ENCODE measurements at places on chromosomes 2 and 18.

- no peak for DNase-seq
Observed at GRCh38 chr18:45254709-45255082, 360.6 kb upstream of the SLC14A2 start.

DNA sequence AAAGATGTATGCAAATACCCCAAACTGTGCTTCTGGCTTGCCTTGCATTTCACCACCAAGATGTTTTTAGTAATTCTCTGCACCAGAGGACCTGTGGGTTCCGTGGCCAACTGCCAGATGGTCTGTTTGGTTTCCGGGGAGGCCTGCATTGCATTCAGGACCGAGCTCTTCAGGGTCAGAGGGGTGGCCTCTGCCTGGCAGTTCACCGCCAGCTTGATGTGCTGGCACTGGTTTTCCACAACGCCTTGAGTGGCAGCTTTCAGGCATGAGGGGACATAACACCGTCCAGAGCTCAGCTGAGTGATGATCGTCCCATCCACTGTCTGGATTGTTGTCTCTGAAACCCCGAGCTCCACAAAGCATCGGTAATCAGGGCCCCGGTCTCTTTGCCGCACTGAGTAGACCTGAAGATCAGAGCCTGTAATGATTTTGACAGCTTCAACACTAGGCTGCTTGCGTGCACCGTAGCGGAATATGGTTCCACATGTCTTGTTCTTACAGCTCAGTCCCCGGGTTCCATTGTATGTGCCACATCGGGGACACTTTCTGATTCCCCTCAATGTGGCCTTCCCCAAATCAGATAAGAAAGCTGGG lies 9.4 kb downstream of the C2orf42 start:
- no peak for DNase-seq

GRCh38 chr2:207188626-207189419 lies 23.1 kb upstream of the KLF7 start:
- DNase-seq = no peak

GRCh38 chr2:109381327-109381820 lies 232.4 kb downstream of the SEPTIN10 start:
- no peak for DNase-seq

- peak; percentile 99 for DNase-seq
Observed at GRCh38 chr2:69914950-69915945, at the start of gene MXD1. MXD1 (plus strand) TSS chr2:69915109; CDS start chr2:69915331, 222 bp downstream.

GRCh38 chr2:85913884-85914881 lies 25.4 kb upstream of the ST3GAL5 start:
- no peak for DNase-seq

GRCh38 chr18:37385846-37386778 lies 179.5 kb downstream of the CELF4 start:
- no peak for DNase-seq

DNA sequence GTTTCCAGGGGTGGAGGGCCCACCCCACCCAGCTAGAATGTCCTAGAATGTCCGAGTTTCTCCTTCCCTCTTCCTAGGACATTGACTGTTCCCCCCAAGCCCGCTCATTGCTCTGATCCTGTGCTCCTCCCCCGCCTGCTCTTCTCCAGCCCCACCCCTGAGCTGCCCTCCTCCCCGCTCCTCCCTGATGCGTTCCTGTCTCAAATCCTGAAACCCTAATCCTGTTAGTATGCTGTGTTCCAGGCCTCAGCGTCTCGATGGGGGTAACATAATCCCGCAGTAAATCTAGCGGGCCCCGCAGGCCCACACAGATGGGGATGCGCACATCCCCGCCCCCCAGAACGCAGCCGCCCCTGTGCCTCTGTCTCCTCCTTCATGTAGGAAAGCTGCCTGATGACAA lies 51.3 kb downstream of the NRP2 start:
- no peak for DNase-seq

- DNase-seq = no peak
Observed at GRCh38 chr2:60644951-60645350, 91.5 kb upstream of the BCL11A start.

DNA sequence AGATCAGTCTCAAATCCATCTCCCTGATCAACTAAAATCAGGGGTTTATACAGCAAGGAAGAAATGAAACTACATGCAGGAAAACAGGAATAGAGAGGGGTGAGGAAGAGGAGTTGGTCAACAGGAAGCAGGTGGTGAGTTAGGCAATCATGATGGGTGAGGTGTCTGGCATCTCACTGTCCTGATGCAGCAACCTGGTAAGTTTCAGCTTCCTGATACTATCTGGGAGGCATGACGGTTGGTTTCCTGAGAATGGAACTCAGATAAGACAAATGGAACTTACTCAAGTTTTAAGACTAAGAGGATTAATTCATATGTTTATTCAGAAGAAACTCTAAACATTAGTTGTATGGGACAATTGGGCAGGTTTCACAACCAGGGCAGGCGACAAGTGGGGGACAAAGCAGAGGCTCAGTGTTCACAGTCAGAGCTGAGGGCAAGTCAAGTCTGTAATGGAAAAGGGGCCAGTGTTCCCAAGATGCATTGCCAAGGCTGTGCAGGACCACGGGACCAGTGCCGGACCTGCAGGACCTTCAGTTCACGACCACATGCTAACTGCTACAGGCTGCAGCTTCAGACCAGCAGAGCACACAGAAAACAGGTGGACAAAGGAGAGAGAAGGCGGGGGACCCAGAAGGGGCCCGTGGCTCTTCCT lies 17.7 kb upstream of the GALM start:
- DNase-seq = peak; percentile 72

GRCh38 chr2:219772103-219772635 lies 144.7 kb downstream of the SLC4A3 start:
- DNase-seq = no peak
